ENCODE measurements at places on chromosomes 2 and 18. TPM values are rescaled to one million over a fixed set of nuclear protein-coding genes. Genes with fewer than 3 reads are reported as not detected.

GRCh38 chr2:163407296-163407695 is 328.5 kb downstream of the FIGN start:
- DNase-seq: no peak

The LGALSL gene
- total RNA-seq: 0.43 TPM

DNA sequence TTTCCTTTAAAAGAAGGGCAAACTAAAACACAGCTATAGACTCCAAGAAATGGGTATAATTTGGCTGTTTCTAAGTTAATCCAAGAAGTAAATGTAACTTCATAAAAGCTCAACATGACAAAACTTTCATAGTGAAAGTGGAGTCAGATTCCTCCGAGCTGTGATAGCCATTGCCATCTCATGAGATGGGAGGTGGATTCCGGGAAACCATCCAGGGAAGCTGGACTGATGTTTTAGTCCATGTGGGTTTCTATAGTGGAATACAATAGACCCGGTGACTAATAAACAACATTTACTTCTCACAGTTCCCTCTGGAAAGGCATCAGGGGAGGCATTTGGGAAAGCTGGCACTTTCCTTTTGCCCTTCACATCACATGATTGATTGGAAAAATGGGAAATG is 10.0 kb upstream of the LAPTM4A start:
- DNase-seq: no peak

DNA sequence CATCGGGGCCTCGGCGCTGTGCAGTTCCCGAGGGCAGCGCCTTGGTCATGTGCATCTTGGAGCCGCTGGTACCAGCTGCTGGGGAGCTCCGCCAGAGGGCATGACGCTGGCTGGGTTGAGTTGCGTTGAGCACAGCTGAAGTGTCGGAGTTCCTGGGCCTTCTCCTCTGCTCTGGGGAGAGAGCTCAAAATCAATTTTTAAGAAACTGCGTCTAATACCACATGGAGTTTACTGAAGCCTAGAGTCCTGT is 48.7 kb downstream of the GREB1 start:
- DNase-seq: no peak

The GAL3ST2 gene
- total RNA-seq: 0.43 TPM

DNA sequence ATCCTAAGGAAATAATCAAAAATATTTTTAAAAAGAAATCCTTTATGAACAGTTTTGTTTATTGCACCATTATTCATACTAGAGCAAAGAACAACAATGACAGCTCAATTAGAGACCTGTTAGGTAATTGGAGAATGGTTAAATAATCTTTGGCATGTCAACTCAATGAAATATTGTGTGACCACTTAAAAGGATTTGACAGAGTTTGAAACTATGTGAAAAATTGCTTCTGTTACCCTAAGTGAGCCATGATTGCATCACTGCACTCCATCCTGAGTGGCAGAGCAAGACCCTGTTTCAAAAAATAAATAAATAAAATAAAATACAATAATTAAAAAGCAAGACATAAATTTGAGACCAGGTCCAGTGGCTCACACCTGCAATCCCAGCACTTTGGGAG is 66.1 kb upstream of the ATP8B1 start:
- no peak for DNase-seq

GRCh38 chr2:121707920-121708361 is 28.7 kb downstream of the NIFK start:
- DNase-seq: no peak

DNA sequence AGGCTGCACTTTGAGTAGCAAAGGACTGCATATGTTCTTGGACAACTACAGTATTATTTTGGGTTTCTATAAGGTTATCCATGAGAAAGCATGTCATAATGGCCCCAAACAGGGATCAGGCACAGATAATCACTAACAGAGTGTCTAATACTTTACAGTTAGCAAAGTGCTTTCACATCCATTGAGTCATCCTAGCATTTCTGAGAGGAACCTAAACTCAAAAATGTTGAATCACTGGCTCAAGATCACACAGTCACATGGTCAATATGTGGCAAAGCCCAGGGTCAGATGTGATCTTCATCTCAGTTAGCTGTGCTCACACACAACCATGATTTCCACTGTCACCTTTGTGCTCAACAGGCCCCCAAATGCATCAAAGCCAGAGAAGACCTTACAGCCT is 156.1 kb upstream of the VRK2 start:
- no peak for DNase-seq

The DSG4 gene
- not detected for total RNA-seq

- no peak for DNase-seq
Measured at GRCh38 chr18:21300035-21300907, 58.2 kb downstream of the GREB1L start.

- DNase-seq: no peak
Measured at GRCh38 chr2:41698678-41699422, 349.0 kb upstream of the PKDCC start.

The RGPD4 gene
- 0.31 TPM for total RNA-seq

DNA sequence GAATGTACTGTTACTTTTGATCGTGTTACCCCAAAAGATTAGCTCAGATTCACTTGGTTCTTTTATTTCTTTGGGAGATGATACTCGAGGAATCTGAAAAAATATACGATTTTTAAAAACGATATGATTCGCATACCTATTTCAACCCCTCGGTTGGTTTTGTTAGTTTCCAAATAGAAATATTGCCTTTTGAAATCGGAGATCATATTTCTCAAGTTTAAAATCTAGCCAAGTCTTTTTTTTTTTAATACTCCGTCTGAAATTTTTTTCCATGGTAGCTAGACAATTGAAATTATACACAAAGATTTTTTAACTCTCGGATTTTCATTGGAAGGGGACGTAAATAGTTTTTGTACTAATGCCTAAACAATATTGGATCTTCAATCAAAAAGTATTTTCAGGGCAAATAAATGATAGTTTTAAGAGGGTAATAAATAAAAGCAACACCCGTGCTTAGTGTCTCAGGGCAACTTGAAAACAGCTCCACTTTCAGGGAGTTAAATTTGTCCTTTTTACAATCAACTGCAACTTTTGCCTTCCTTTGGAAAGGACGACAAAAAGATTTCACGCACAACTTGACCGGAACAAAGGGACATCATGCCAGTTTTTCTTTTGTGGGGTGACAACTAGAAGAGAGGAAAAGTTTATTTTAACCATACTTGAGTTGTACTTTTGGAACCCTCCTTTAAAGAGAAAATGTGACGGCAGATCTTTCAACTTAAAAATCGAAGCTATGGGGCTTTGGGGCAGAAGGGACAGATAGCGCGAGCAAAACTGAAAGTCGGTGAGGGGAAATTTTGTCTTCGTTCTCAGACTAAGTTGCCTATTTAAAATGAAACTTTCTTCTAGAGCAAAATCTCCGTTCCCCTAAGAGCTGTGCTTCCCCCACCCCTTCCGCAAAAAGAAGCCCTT is 5.8 kb upstream of the ONECUT2 start:
- no peak for DNase-seq

GRCh38 chr2:65371074-65371434 is 61.3 kb downstream of the SPRED2 start:
- no peak for DNase-seq

DNA sequence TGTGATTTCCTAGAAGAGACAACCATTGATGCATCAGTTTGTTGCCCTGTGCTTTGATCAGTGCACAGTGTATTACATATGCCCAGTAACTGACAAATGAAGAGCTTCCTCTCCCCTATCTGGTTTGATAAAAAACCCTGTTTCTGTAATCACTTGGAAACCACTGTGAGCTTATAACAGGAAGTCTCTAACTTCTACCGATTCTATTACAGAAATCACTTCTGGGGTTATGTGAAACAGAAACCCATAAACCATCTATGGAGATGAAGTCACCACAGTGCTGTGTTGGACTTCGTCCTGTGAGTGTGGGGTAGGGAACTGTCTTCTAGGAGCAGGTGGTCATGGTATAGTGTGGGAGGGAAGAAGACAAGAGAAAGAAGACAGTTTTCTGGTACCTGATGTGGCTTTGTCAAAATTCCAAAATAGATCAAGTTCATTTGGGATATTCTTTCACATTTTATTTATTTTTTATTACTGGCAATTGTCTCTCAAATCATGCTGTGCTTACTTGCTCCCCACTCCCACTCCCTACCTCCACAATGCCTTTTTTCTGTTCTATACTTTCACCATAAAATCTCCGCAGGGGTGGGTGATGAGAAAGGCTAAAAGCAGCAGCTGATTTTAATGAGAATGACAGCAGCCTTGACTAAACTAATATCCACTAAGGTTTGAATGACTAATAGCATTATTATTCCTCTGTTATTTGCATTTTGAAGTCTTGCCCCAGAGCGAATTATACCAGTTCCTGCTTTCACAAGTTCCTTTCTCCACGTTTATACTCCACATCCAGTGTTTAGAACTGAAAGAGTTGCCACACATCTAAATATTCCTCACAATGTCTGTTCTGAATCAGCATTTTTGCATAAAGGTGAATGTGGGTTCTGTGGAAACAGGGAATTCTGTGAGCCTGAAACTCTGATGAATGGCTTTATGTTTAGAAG is 41.7 kb upstream of the RND3 start:
- DNase-seq: no peak

- peak; percentile 31 for DNase-seq
Measured at GRCh38 chr2:231928481-231928880, 2.3 kb upstream of the NPPC start.

GRCh38 chr18:31120594-31120993 is 18.4 kb upstream of the DSC2 start:
- no peak for DNase-seq

The UGT1A5 gene
- total RNA-seq: not detected

GRCh38 chr2:228037915-228038314 is 143.6 kb downstream of the SPHKAP start:
- no peak for DNase-seq

GRCh38 chr2:181397331-181397730 is 59.9 kb upstream of the ITGA4 start:
- no peak for DNase-seq

GRCh38 chr18:1014951-1015624 is 110.4 kb downstream of the ADCYAP1 start:
- no peak for DNase-seq

DNA sequence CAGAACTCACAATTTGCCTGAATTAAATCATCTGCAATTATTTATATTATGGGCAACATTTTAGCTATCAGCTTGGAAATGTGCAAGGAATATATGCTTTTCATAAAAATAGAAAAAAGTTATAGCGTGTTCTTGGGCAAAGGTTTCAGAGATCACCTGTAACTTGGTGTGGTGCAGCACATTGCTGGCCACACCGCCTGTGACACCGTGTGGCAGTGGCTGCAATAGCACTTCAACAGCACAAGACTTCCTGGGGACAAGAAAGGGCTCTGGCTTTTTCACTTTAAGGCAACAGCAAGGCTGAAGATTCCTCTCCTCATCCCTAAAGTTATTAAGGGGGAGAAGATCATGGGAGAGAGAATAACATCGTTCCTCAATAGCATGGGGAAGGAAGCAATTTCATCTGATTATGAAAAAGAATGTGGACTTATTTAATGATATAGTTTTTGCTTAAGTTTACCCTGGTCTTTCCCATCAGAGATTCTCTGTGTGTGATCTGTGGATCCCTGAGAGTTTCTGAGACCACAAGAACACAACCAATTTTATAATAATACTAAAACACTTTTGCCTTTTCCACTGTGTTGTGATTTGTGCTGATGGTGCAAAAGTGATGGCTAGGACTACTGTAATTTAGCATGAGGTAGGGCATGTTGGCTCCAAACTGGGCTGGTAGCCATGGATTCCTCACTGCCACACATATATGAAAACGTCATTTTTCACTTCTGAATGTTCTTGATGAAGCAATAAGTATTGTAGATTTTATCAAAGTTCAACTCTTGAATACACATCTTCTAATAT is 15.0 kb upstream of the SERPINB3 start:
- no peak for DNase-seq

The MDH1B gene
- total RNA-seq: 0.34 TPM

DNA sequence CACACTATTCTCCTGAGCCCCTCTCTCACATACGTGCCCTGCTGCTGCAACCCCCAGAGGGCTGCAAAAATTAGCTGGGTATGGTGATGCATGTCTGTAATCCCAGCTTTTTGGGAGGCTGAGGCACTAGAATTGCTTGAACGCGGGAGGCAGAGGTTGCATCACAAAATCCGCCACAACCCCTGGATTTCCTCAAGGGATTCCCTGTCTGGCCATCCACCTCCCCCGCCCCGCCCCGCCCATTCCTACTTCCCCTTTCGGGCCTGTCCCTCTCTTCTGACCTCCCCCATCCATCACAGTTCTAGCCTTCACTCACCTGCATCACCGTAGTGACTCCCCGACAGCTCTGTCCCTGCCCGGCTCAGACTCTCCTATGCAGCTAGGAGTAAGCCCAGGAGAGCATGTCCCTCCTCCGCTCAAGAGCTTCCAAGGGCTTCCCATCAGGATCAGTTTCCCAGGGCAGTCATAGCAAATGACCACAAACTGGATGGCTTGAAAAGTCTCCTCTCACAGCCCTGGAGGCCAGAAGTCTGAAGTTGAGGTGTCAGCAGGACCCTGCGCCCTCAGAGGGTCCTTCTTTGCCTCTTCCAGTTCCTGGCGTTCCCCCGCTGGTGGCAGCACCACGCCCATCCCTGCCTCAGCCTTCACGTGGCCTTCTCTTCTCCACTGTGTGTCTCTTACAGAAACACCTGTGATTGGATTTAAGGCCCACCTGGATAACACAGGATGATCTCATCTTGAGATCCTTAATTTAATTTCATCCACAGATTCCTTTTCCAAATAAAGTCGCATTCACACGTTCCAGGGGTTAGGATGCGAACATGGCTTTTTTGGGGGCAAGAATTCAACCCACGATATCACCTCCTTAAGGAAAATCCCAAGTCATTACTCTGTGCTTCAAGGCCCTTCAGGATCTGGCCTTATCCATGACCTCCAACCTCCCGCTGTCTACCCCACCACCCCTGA is 58.5 kb downstream of the HS1BP3 start:
- peak; percentile 10 for DNase-seq

The PNPT1 gene
- 34.2 TPM for total RNA-seq

The SMAD7 gene
- total RNA-seq: 30.1 TPM

GRCh38 chr18:63258749-63259566 is 60.6 kb downstream of the BCL2 start:
- DNase-seq: no peak

GRCh38 chr2:26757873-26758789 is 6.0 kb upstream of the SLC35F6 start:
- no peak for DNase-seq

DNA sequence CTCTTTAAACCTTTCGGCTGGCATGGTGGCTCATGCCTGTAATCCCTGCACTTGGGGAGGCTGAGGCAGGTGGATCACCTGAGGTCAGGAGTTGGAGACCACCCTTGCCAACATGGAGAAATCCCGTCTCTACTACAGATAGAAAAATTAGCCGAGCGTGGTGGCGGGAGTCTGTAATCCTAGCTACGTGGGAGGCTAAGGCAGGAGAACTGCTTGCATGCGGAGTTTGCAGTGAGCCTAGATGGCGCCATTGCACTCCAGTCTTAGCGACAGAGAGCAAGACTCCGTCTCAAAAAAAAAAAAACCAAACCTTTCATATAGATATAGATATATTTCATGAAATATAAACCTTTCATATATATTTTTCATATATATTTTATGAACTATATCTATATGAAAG is 864.7 kb downstream of the TRIB2 start:
- DNase-seq: no peak

GRCh38 chr2:186772579-186772978 is 76.4 kb downstream of the ZSWIM2 start:
- DNase-seq: no peak

GRCh38 chr18:74480149-74480651 is 16.0 kb upstream of the CNDP2 start:
- no peak for DNase-seq

Measured in activated naive CD8-positive, alpha-beta T cell treated with anti-CD3 and anti-CD28 coated beads, Interleukin-2, amount 10 ng/mL, durations not matched to agents 7 days and 5 days (primary cell).